Activated CD8-positive, alpha-beta memory T cell treated with anti-CD3 and anti-CD28 coated beads for 1 hour (primary cell): ENCODE measurements at places on chromosomes 16 and 17.

- DNase-seq = no peak
Measured at GRCh38 chr16:29012913-29013553, 28.2 kb downstream of the LAT start.

GRCh38 chr17:82930924-82931698 is 91.3 kb upstream of the ZNF750 start:
- no peak for DNase-seq

GRCh38 chr17:31078290-31078689 is 16.5 kb upstream of the NF1 start:
- no peak for DNase-seq

- no peak for DNase-seq
Measured at GRCh38 chr16:84864326-84864955, 44.7 kb downstream of the CRISPLD2 start.

DNA sequence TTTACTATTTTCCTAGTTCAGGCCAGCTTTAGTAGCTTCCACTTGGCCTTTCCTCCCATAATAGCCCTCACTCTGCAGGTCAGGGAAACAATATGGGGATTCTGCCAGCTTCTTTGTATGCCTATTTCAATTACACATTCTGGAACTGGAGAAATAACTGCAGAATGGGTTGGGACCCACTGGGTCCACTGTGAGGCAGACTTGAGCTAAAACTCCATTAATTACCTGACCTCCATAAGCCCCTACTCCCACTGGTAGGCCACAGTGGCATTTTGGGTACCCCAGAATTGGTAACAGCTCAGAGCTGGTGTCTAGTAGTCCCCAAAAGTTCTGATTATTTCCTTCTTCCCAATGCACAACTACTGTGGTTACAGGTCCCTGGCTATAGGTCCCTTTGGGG is 16.7 kb upstream of the TENT4B start:
- DNase-seq = no peak

- no peak for DNase-seq
Measured at GRCh38 chr16:81053761-81054160, 18.1 kb downstream of the ATMIN start.

DNA sequence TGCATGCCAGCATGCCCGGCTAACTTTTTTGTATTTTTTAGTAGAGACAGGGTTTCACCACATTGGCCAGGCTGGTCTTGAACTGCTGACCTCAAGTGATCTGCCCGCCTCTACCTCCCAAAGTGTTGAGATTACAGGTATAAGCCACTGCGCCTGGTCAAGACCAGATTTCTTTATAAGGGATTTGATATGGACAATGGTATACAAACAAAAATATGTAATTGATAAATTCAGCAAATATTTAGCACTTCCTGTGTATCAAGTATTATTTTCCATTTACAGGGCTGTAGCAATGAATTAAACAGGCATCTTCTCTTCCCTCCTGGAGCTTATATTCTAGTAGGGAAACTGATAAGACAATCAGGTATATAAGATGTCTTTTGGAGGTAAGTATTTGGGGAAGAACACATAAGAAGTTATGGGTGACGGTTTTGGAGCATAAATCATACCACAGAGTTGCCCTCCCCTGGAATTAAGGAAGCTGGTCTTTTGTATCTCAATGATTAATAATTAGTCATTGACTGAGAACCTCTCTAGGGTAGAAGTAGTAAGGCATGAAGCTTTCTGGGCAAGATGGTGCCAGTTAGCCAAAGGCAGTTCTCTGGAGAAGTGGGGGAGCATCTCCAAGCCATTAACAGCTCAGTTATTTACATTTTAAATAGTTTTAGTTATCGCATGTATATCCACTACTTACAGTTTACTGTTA is 35.8 kb downstream of the TANC2 start:
- DNase-seq = no peak

GRCh38 chr16:73923951-73924350 is 372.7 kb upstream of the PSMD7 start:
- no peak for DNase-seq

GRCh38 chr17:61305024-61305423 is 94.6 kb upstream of the TBX2 start:
- no peak for DNase-seq

DNA sequence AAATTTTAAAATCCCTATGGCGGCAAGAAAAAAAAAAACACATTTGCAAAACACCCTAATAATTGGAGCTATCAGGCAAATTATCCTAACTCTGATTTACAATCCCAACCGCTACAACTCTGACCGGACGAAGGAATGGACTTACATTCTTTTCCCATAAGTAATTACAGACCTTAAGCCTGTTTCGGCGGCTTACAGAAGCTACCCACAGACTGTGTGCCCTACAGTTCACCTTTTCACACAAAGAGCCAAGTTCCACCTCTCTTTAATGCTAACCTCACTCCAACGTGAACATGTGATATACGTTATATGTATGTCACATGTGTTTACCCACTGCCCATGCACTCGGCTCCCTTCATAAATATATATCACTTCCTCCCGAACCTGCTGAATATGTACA is 8.7 kb upstream of the MEAK7 start:
- DNase-seq = no peak

GRCh38 chr16:913817-914439 is 56.9 kb downstream of the LMF1 start:
- DNase-seq = no peak

DNA sequence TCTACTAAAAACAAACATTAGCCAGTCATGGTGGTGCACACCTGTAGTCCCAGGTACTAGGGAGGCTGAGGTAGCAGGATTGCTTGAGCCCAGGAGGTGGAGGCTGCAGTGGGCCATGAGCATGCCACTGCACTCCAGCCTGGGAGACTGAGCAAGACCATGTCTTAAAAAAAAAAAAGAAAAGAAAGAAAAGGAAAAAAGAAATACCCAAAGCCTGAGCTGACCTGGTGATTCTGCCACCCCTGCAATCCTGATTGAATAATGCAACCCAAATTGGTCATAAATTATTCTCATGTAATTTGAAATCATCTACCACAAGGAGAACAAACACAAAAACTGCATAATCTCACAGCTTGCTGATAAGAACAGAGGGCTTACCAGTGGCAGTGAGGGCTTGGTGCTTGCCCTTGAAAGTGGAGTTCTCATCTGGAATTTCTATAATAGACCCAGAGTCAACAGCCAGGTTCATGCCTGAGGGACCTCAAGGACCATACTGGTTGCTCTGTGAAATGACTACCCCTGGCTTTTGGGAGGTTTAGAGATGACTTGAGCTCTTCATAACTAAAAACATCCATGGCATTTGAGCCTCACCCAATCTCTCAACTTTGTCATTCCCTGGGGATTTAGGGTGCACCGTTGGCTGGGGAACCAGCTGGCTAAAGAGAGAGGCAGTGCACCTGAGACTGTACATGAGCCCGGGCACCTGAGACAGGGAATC is 35.4 kb upstream of the TMC5 start:
- no peak for DNase-seq

DNA sequence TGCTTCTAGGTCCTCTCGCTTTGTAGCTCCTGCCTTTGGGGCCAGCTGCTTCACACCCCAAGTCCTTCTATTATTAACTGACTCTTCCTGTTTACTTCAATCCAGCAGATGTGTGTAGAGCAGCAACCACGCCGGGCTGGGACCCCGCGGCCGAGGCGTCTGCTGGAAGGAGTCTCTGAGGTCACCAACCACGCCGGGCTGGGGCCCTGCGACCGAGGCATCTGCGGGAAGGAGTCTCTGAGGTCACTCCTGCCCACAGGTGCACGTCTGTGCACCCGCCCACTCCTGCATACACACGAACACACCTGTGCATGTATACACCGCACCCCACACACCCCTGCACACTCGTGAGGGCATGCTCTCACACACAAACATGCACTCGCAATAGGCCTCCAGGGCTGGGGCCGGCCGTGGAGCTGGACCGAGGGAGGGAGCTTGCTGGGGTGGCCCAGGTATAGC is 7.8 kb upstream of the TEX19 start:
- no peak for DNase-seq

- DNase-seq = no peak
Measured at GRCh38 chr16:9042533-9042932, 48.9 kb upstream of the HAPSTR1 start.

DNA sequence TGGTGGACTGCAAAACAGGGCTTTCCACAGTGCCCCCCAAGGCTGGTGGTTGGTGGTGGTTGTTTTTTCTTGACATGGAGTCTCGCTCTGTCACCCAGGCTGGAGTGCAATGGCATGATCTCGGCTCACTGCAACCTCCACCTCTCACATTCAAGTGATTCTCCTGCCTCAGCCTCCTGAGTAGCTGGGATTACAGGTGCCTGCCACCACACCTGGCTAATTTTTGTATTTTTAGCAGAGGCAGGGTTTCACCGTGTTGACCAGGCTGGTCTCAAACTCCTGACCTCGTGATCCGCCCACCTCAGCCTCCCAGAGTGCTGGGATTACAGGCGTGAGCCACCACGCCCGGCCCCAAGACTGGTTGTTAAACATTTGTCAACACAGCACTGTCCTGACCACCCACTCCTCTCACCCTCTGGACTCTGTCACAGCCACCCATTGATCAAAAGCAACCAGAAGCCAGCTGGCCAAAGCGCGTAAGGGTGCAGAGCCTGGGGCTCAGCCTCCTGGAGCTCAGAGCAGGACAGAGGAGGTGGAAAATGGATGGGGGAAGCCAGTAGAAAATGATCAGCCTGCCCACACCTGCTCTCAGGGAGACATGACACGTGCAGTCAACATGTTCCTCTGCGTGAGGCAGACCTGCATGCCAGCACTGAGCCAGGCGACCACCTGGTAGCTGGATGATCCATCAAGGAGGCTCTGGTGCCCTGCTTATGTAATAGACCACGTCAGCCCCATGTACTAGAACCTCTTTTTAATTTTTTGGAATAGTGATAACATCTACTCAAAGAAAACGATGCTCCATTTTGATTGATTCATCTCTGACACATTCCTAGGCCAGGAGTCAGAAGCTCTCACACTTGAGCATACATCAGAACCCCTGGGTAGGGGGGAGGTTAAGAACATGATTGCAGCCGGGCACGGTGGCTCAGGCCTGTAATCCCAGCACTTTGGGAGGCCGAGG is 14.8 kb upstream of the OSGIN1 start:
- DNase-seq = no peak

DNA sequence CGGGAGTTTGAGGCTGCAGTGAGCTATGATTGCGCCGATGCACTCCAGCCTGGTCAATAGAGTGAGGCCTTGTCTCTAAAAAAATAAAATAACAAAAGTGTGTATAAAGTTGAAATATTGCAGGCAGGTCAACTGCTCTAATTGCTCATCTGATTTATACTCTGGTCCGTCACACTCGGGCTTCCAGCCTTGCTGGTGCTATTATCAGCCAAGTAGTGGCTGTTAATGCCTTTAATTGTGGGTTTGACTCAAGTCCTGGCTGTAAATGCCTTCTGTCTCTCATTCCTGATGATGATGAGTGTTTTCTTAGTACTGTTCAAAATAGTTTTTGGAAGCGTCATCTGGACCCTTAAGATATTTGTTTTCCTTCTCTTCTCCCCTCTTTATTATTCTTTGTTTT is 18.4 kb downstream of the SYT17 start:
- DNase-seq = no peak

DNA sequence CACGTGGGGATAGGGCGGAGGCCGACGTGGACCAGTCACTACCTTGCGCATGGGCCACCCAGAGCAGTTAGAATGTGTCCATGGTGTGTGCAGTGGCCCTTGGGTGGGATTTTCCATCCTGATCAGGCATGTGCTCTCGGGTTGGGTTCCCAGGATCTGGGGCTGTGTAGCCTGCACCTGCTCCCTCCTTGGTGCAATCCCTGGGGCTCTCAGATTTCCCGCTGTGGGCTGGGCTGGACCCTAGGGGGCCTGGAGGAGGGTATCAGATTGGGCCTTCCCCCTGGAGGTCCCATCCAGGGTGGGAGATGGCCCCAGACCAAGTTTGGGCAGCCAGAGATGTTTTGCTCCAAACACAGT is 1.3 kb downstream of the SMTNL2 start:
- DNase-seq = no peak

DNA sequence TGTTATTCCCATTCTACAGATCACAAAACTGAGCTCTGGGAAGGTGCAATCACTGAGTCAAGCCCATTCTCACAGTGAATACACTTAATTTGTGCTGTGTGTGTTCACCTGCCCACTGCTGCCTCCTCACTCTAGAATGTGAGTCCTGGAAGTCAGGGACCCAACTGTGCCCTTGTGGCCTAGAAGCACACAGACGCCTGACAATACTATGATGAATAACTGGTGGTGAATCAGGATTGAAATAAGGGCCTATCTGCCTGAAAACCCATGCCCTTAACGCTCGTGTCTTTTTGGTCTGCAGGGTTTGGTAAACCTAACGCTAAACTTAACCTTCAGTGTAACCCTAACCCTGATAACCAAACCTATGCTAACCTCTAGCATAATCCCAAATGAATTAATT is 80.3 kb downstream of the ZNF423 start:
- DNase-seq = no peak

- no peak for DNase-seq
Measured at GRCh38 chr17:4678448-4679026, 25.4 kb downstream of the PELP1 start.

- no peak for DNase-seq
Measured at GRCh38 chr16:54239456-54239855, 47.1 kb downstream of the IRX3 start.

DNA sequence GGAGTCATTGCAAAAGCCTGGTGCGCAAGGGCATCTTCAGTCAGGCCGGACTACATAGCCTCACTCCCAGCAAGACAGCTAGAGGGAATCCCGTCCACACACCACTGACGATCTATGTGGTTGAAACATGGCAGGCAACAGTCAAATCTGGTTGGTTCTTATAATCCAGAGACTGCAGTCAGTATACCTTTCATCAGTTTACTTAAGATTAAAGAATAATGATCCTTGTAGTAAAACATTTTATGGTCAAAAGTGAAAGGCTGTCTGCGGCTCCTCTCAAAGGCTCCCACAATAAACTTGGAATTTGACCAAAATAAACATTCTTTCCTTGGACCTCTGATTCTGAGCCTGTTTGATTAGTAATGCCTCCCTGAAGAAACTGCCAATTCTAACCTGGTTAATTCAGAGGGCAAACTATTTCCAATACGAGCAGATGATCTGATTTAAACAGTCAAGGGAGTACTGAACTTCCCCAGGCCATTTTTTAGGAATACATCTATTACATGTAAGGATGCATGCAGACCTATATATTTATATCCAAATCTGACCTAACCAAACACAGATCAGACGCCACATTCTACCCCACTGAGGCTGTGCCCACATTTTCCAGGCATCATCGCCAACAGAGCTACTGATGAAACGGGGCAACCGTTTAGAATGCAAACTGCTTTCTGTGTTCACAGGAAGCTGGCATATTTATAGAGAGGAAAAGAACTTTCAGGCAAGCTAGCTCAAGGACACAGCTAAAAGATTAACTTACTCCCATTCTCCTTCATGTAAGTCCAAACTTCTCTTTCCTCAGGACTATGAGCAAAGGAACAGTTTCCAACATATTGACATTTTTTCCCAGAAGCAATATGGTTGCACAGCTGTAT is 15.3 kb upstream of the TXNDC11 start:
- no peak for DNase-seq

GRCh38 chr16:9042964-9043680 is 48.3 kb upstream of the HAPSTR1 start:
- DNase-seq = no peak

GRCh38 chr17:42090964-42091790 is 7.1 kb downstream of the ZNF385C start:
- no peak for DNase-seq
